Hematopoietic multipotent progenitor cell treated with erythropoietin and hydrocortisone succinate and interleukin-3 and kit ligand, for 17 days (in vitro differentiated cells): ENCODE measurements at places on chromosomes 3 and 15.

GRCh38 chr15:92714077-92714476 lies 58.5 kb upstream of the FAM174B start:
- no peak for DNase-seq

GRCh38 chr3:195557322-195557721 lies 14.2 kb upstream of the PPP1R2 start:
- DNase-seq: no peak

DNA sequence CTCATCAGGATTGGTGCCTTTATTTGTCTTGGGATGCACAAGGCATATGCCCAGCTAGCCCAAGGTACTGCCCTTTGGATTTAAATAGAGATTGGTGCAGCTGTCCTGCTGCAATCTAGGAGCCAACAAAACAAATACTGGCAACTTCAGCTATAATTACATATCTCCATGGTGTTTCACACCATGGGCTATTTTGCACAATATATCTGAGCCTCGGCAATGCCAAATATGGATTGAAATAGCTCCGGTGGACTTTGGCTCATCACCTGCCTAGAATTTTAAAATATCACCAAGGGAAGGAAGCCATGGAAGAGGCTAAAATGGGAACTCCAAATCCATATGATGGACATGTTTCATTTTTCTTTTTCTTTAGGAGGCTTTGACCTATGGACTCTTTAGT lies 367.8 kb upstream of the UMPS start:
- DNase-seq: no peak

- no peak for DNase-seq
These were observed 34.2 kb downstream of the ADAMTS17 start for GRCh38 chr15:100307241-100308212.

- no peak for DNase-seq
These were observed 280.6 kb upstream of the ZNF717 start for GRCh38 chr3:76065964-76066363.

DNA sequence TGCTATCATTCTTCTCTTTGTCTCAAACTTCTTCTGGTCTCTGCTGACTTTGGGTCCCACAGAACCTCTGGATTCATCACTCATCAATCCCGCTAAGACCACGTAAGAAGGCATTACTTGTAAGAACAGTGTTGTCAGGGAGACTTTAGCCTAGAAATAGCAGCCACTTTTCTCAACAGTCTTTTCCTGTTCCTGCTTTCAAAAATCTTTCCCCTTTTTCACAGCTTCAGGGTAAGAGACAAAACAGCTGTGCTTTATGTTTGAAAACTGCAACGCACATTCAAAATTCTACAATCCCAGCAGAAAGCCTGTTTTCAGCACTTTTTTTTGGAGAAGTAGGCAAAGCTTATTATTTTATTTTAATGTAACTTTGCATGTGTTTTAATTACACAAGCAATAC lies 42.0 kb upstream of the FAM98B start:
- DNase-seq: no peak

- no peak for DNase-seq
These were observed 1155.5 kb downstream of the TBL1XR1 start for GRCh38 chr3:176041812-176042211.

GRCh38 chr3:61996366-61996765 lies 377.0 kb downstream of the FEZF2 start:
- DNase-seq: no peak

GRCh38 chr3:158086776-158087175 lies 19.4 kb downstream of the SHOX2 start:
- DNase-seq: no peak

DNA sequence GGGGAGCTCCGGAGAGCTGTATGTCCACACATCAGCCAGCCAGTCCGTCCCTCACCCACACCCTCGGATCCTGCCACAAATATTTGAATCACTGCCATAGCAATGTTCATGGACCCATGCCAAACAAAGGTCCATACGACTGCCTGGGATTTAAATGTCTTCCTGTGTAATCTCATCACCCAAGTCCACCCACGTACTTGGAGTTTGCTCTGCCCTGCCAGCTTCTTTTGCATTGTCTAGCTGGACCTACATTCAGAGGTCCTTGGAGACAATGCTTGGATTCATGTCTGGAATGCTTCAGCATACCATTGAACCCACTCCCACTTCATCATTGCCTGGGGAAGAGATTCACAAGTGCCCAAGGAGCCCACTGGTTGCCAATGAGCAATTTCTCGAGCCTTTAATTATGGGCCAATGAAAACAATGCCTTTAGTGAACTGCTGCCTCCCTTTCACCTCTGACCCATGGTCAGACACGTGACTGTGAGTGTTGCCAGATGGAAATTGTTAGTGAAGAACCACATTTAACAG lies 90.4 kb upstream of the PHLDB2 start:
- DNase-seq: no peak

GRCh38 chr3:31092748-31093589 lies 198.5 kb upstream of the GADL1 start:
- no peak for DNase-seq

GRCh38 chr15:67762610-67763368 lies 62.5 kb upstream of the SKOR1 start:
- DNase-seq: no peak

GRCh38 chr15:44598892-44599291 lies 61.9 kb downstream of the EIF3J start:
- DNase-seq: peak; percentile 37

DNA sequence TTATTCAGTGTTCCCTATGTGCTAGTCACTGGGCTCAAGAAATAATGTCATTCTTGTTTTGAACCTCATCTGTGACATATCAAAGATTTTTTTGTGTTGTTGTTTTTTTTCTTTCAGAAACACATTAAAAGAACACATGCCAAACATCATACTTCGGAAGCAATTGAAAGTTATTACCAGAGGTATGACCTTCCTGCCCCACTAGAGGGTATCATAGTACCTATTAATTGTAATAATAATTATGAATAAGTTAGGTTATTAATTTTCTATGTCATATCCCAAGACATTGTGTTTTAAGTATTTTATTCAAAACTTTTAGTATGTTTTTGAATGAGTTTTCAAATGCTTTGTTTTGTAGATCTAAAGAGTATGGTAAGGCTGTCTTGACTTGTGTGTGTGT lies 65.7 kb downstream of the CDIN1 start:
- no peak for DNase-seq

- DNase-seq: no peak
These were observed 156.2 kb downstream of the NLGN1 start for GRCh38 chr3:173553635-173554280.

DNA sequence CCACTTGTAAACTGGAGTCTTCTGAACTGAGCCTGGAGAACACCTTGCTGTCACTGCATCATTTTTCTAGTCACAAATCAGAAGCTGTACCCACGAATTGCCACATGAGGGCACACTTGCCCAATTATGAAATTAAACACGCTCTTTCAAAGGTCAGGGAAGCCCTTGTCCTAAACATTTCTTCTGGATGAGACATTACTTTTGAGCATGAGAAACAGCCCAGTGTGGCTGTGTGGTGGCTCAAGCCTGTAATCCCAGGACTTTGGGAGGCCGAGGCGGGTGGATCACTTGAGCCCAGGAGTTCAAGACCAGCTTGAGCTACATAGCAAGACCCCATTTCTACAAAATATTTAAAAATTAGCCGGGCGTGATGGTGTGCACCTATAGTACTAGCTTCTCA lies 27.5 kb upstream of the CFAP161 start:
- peak; percentile 29 for DNase-seq

- DNase-seq: no peak
These were observed 59.3 kb downstream of the ADAMTSL3 start for GRCh38 chr15:83713242-83713641.

GRCh38 chr3:57778494-57778893 lies 22.4 kb downstream of the SLMAP start:
- DNase-seq: no peak

DNA sequence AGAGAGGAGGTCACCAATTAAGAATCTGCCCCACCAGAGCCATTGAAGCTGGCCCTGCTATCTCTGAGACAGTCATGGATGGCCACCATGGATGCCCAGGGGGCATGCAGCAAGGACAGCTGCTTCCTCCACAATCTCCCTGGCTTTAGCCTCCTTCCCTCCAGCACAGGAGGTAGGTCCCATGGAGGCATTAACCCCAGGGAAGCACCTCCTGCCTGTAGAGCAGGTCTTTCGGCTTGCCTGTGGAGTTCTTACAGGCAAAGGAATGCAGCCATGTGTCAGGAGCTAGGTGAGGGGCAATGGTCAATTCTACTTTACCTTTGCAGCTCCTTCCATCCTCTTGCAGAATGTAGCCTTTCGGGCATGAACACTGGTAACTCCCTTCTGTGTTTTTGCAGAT lies 93.8 kb downstream of the DUT start:
- DNase-seq: no peak

- no peak for DNase-seq
These were observed 312.1 kb downstream of the TAFA4 start for GRCh38 chr3:68620211-68620610.

- no peak for DNase-seq
These were observed 16.6 kb downstream of the NFKBIZ start for GRCh38 chr3:101865751-101866509.

GRCh38 chr3:108346301-108347227 lies 50.2 kb downstream of the HHLA2 start:
- no peak for DNase-seq

- DNase-seq: no peak
These were observed 77.8 kb downstream of the DCLK3 start for GRCh38 chr3:36686516-36686915.

- no peak for DNase-seq
These were observed 29.1 kb downstream of the FGD5 start for GRCh38 chr3:14847613-14848541.

DNA sequence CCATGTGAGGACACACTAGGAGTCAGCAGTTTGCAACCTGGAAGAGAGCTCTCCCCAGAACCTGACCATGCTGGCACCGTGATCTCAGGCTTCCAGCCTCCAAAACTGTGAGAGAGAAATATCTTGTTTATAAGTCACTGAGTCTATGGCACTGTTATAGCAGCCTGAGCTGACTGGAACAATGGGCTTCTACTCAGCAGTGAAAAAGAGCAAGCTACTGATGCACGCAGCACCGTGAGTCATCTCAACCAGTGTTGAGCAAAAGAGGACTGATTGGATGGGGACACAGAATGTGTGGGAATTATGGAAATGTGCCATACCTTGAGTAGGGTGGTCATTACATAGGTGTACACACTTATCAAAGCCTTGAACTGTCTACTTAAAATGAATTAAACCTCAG lies 230.4 kb downstream of the PLCL2 start:
- no peak for DNase-seq

GRCh38 chr3:80355144-80355543 lies 587.3 kb upstream of the ROBO1 start:
- no peak for DNase-seq

DNA sequence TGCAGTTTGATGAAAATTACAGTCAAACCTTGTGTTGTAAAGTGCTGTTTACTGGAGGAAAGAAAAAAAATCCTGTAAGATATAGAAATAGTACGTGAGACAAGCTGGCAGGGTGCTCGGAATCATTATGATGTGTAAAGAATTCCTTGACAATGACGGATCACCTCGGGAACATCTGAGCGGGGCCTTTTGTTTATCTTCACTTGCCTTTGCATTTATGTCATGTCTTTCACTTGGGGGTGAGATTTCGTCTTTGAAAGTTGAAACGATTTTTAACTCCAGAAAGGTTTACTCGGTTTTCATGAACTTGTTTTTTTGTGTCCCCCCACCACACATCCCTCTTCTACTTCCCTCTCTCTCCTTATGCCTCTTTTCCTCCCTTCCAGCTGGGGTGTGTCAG lies 128.3 kb upstream of the VEPH1 start:
- no peak for DNase-seq

- DNase-seq: no peak
These were observed 1520.6 kb upstream of the CADM2 start for GRCh38 chr3:83438188-83438587.

GRCh38 chr3:72615776-72616175 lies 232.5 kb downstream of the SHQ1 start:
- no peak for DNase-seq
